Activated T-helper 1 cell treated with anti-CD3 and anti-CD28 coated beads, Interleukin-2, amount 50 U/mL, for 16 hours (primary cell): ENCODE measurements at places on chromosomes 2 and 18.

DNA sequence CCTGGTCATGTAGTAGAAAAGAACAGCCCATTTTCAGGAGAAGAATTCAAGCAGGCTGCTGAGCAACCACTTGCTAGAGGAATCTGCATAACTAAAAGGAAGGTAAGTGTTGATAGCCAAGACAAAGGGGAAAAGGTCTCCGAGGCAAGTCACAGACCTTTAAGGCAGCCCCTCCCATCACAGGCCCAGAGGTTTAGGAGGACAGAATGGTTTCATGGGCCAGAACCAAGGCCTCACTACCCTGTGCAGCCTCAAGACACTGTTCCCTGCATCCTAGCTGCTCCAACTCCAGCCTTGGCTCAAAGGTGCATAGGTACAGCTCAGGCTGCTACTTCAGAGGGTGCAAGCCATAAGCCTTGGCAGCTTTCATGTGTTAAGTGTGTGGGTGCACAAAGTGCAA, 238.6 kb upstream of the CYP26B1 start:
- DNase-seq = no peak

GRCh38 chr2:239561446-239562001, 160.7 kb upstream of the HDAC4 start:
- DNase-seq = no peak

GRCh38 chr2:178513876-178514275, 33.6 kb downstream of the PLEKHA3 start:
- no peak for DNase-seq

DNA sequence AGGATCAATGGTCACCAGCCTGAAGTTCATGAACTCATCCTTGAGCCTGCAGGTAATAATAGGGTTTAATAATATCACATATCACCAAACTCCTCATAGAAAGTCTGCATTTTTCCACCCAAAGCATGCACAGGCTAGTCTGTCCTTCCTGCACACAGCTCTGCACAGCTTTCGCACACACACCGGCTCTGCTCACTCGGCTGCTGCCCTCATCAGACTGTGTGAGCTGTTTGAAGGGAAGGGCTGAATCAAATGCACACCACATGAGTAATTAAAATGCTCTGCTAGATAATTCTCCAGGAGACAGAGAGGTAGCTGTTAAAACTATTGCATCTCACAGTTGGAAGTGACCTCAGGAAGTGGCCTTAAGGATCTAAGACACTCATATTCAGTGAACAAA, 108.4 kb upstream of the YPEL5 start:
- no peak for DNase-seq

DNA sequence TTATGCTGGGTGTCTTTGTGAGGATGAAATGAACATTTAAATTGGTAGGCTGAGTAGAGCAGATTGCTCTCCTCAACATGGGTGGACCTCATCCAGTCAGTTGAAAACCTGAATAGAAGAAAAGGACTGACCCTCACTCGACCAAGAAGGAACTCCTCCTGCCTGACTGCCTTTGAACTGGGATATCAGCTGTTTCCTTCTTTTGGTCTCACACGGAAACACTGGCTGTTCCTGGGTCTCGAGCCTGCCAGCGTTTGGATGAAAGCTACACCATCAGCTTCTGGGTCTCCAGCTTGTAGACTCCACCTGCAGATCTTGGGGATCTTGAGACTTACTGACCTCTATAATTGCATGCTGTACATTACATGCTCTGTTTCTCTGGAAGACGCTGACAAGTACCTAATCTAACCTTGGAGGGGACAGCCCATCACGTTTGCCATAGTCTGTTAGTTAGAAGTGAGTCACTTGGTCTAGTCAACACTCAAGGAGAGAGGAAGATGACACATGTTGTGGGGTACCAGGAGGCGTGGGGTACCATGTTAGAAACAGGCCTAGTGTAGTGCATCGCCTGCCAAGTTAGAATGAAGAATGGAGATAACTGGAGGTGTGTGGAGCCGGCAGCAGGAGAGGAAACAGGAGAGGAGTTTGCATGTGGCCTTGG, 267.0 kb downstream of the MREG start:
- DNase-seq = no peak

DNA sequence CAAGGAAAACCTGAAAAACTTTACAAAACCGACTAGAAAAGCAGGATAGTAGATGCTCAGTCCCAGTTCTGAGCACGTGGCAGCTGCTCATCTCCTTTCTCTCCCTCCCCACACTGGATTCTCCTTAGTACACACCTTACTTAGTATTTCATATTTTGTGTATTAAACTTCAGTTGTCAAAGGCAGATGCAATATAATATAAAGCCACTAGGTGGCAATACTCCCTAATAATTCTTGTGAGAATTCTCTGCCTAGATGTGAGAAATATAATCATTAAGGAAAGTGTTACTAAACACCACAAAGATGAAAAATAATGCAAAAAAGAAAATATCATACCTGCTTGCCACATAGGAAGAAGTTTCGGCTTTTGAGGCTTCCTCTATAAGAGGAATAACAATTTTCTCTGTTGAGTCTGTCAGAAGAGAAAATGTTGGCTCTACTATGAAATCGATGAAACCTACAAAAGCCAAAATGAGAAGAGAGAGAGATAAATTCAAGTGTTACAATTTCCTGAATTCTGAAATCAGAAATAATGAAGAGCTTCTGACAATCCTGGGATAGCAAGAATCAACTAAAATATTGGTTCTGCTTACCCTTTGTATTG, 200.6 kb downstream of the PPP1R1C start:
- DNase-seq = no peak

GRCh38 chr2:179882851-179883806, 21.7 kb upstream of the ZNF385B start:
- no peak for DNase-seq

GRCh38 chr2:84905181-84906107, at the start of gene TMSB10:
Gene TMSB10 (plus strand): TSS chr2:84905656.
- DNase-seq = peak; percentile 89

- DNase-seq = no peak
Measured at GRCh38 chr2:66794070-66794469, 359.1 kb downstream of the MEIS1 start.

- DNase-seq = no peak
Measured at GRCh38 chr18:47184419-47185050, 8.4 kb upstream of the IER3IP1 start.

- DNase-seq = no peak
Measured at GRCh38 chr2:126858013-126858412, 40.7 kb upstream of the TEX51 start.

DNA sequence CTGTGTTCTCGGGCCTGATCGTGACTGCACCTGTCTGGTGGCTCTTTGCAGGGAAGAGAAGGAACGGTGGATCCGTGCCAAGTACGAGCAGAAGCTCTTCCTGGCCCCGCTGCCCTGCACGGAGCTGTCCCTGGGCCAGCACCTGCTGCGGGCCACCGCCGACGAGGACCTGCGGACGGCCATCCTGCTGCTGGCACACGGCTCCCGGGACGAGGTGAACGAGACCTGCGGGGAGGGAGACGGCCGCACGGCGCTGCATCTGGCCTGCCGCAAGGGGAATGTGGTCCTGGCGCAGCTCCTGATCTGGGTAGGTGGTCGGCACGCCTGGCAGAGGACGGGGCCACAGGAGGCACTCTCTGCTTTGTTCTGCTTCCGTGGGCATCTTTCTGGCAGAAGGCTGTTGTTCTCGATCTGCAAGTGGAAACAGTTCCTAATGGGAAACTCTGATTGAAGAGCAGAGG, 48.0 kb downstream of the GBX2 start:
- DNase-seq = no peak

- DNase-seq = no peak
Measured at GRCh38 chr2:72806280-72806945, 19.4 kb downstream of the EXOC6B start.

- DNase-seq = no peak
Measured at GRCh38 chr2:33342705-33343104, 133.7 kb upstream of the RASGRP3 start.

DNA sequence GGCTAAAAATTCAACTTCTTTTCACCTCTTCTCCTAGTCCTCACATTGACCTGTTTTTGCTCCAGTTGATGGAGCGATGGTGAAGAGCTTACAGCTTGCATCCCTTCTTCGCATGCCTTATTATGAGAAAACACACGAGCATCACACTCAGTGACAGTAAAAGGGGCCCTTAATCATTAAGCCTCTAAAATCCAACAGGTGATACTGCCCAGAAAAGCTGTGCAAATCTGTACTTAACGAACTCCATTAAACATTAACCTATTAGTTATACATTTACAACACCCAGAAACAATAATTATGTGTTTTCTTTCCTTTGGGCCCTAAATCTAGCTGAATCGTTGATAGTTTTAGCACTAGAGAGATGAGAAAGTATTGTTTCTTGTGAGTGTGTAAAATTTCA, 54.8 kb downstream of the LAMA1 start:
- DNase-seq = no peak

GRCh38 chr2:101969723-101970122, 22.0 kb upstream of the IL1R2 start:
- DNase-seq = no peak

DNA sequence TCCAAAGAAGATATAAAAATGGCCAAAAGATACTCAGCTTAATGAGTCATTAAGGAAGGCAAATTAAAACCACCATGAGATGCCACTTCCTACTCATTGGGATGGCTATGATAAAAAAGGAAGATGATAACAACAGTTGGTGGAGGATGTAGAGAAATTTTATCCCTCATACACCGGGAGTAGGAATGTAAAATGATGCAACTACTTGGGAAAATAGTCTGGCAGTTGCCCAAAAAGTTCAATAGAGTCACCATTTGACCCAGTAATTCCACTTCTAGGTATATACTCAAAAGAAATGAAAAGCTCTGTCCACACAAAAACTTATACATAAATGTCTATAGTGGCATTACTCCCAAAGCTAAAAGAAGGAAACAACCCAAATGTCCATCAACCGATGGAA, 10.1 kb upstream of the SULT1C2 start:
- DNase-seq = no peak

DNA sequence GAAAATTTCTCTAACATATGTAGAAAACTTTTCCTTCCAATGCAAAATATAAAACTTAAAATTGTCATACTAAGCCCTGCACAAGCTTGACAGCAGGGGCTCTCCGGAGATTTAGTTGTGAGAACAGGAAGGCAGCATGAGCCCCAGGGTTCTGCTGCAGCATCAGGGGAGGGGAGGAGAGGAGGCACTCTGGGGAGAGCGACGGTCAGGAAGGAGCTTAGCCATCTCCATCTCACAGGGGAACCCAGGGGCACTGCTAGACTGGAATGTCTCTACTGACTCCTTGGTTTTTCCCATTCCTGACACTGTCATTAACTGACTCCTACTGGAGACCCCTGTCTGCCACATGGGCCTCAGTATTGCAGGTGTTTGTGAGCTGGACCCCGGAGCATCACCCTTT, 123.6 kb downstream of the GPR39 start:
- DNase-seq = no peak

DNA sequence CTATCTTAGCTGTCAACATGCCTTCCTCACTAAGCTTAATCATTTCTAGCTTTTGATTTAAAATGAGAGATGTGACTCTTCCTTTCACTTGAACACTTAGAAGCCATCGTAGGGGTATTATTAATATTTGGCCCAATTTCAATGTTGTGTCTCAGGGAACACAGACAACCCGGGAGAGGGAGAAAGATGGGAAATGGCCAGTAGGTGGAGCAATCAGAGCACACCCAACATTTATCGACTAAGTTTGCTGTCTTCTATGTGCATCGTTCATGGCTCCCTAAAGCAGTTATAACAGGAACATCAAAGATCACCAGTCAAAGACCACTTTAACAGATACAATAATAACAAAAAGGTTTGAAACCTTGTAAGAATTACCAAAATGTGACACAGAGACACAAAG, 110.2 kb downstream of the OLA1 start:
- DNase-seq = no peak

DNA sequence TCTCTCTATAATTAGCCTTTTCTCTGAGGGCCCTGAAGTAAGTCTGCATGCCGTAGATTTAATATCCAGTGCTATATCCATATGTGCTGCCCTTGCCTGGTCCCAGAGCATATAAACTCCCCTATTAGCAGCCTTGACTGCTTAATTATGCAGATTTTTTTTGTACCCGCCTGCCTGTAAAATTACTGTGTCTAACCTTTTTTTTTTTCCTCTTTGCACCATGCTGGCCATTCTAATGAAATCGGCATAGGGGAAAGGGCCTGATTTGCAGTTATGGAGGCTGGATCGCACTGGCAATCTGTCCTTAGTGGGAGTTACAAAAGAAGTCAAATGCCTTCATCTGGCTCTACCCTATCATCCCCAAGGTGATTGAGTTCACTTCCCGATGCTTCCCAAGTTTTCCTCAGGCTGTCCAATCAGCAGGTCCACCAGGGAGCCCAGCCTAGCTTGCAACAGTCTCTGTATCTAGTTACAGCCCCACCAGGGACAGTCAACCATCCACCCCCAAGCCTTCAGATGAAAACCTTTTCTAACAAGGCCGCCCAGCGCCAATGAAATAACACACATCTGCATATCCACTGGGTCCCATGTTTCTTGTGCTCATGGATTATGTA, 239.0 kb downstream of the ZNF521 start:
- DNase-seq = no peak

DNA sequence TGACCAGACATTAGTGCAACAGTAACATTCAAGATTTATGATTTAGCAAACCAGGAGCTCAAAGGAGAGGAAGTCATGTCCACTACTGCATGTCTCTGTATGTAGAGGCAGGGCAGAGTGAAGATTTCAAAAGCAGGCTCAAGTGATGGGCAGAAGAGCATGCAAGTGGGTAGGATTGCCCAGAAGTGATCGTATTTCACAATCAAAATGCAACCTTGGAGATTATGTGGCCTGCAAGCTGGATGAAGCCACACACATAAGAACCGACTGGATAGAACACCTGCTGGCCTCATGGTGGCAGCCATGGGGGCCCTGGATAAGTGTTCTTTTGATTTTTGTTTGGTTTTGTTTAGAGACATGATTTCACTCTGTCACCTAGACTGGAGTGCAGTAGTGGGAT, 286.8 kb upstream of the RAB12 start:
- DNase-seq = no peak

DNA sequence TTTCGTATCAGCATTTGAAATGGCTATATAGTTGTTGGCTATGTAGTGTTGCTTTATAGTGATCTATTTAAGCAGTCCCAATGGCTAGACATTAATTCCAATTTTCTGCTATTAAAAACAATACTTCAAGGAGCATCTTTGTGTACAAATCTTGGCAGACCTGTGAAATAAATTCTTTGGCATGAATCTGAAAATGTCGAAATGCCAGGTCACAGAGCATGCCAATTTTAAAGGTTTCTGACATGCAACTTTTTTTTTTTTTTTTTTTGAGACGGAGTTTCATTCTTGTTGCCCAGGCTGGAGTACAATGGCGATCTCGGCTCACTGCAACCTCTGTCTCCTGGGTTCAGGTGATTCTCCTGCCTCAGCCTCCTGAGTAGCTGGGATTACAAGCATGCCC, 26.8 kb upstream of the CABLES1 start:
- no peak for DNase-seq

- no peak for DNase-seq
Measured at GRCh38 chr2:177143444-177143843, 69.2 kb upstream of the HNRNPA3 start.

DNA sequence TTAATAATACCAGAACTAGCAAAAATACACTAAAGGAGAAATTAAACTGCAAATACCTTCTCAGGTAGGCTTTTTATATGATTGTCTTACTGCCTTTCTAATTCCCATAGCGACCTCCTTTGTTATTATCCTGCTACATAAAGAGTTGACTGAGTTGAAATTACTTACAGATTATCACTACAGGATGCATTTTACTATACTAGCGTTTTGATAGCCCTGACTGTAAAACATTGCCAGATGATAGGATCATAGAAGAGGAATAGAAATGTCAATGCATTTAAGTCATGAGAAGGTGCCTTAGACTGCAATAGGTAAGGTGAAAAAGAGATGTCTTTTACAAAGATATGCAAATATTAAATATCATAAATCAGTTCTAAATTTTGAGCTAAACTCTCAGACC, 639.7 kb downstream of the NRXN1 start:
- DNase-seq = no peak
